T1000 (cell line): ENCODE measurements at places on chromosomes 5 and 9.

GRCh38 chr5:80067016-80067415 is 31.9 kb downstream of the THBS4 start:
- DNase-seq: no peak

GRCh38 chr9:134641173-134641989 is at the start of gene COL5A1:
TSS of gene COL5A1 (plus strand) at chr9:134641803. CDS start at chr9:134642188, 385 bp downstream.
- peak; percentile 89 for DNase-seq

- no peak for DNase-seq
Measured at GRCh38 chr9:125985142-125985997, 238.2 kb downstream of the PBX3 start.

DNA sequence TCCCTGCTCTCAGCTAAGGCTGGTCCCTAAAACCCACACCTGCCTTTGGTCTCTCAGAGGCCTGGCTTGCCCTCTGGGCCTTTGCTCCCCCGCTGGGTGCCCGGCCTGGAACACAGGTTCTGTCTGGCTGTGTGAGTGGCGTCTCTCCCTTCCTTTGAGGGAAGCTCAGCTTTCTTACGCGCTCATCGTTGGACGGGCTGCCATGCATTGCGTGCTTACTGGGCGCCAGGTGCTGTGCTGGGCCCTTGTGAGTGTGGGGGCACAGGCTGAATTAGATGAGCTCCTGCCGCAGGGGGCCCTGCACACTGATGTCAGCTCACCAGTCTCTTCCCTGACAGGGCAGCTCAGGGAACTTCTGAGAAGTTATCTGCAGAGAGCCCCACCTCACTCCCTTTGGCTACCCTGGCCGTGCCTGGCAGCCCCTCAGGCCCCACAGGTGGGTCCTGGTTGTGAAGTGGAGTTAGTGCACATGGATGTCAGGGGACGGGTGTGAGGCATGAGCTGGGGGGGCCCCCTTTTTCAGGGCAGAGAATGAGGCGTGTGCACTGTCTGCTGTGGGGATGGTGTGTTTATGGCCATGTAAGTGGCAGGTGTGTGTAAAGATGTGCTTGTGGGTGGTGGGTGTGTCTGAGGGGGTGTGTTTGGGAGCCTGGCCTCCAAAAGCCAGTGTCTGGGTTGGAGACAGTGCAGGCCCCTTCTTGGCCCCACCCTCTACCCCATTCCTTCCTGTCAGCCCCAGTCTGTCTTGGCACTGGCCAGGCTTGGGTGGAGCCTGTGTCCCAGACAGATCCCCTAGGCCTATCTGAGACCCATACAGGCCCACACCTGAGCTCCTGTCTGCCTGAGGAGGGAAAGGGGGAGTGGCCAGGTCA is 7.5 kb upstream of the RMND5B start:
- no peak for DNase-seq

GRCh38 chr9:111195766-111196165 is 134.3 kb downstream of the OR2K2 start:
- no peak for DNase-seq

GRCh38 chr9:92055624-92056023 is 59.6 kb downstream of the SPTLC1 start:
- DNase-seq: no peak

- no peak for DNase-seq
Measured at GRCh38 chr9:113152699-113153098, 1.9 kb downstream of the SLC31A2 start.

- DNase-seq: no peak
Measured at GRCh38 chr5:110852541-110852940, 113.7 kb downstream of the SLC25A46 start.

DNA sequence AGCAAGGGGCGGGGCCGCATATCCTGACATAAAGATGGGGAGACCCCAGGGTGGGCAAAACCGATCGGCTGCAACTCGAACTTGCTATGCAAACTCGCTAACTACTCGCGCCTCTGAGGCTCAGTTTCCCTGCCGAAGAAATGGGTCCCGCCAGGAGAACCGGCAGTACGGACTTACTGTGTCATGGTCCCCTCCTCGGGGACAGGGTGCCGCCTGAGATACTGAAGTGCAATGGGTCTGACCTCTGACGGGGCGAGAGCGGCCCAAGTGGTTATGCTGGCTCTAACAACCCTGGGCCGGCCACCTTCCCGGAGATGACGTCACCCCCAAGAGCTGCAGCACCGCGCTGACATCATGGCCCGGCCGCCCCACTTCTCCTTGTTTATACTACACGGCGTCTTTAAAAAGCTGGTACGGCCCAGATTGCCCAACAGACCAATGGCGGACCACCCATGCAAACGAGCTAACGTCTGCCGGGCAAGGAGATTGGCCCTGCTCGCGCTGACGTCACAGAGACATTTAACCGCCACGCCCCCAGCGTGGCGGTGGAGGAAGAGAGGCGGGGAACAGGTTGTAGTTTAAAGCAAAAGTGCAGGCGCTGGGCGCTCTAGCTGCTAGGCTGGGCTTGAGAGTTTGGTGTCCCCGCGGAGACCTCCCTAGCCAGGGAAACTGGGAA is 490 bp upstream of the RNF44 start:
- DNase-seq: peak; percentile 94

DNA sequence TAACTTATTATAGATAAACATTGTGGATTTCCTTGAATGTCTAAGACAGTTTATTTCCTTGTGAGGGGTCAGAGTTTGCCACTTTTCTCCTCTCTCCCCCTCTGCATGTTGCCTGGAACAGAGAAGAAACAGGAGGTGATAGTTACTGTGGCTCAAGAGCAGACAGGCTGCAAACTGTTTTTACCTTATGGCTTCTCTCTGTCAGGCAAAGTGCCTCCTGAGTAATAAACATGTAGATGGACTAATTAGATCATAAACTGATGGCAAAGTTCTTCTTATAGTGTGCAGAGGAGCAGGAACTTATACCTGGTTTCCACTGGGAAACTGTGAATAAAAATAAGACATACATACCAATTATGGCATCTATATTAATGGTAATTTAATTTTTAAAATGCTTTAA is 133.1 kb upstream of the CDH12 start:
- DNase-seq: no peak

DNA sequence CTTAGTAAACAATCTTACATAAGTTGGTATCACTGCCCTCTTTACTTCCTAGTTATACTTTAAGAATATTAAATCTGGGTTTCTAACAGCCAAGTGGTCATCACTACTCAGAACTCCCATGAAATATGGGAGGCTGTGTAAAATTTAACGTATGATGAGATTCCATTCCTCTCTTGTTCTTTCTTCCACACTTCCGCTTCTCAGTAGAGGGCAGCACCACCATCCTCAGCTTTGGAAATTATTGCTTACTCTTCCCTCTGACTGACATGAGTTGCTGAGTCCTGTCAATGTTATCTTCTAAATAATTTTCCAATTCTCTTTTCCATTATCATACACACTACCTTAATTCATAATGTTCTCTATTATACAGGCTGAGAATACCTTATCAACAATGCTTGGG is 194.0 kb downstream of the RFX3 start:
- DNase-seq: no peak

- DNase-seq: no peak
Measured at GRCh38 chr5:71714911-71715310, 4.2 kb upstream of the CARTPT start.

DNA sequence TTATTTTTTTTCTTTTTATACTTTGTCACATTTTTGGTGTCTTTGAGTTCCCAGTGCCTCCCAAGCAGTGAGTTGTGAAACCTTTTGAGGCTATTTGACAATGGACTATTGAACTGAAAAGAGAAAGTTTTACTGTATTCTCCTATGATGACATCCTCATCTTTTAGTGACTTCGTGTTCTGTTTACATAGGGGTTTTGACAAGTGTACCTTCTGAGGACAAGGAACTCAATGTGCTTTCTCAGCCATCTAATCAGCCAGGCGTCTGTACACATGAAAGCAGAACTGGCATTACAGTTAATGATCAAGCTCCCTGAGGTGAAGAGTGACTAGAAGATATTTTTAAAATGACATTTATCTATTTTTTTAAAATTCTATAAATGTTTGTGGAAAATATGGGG is 175.5 kb downstream of the ANXA1 start:
- no peak for DNase-seq

DNA sequence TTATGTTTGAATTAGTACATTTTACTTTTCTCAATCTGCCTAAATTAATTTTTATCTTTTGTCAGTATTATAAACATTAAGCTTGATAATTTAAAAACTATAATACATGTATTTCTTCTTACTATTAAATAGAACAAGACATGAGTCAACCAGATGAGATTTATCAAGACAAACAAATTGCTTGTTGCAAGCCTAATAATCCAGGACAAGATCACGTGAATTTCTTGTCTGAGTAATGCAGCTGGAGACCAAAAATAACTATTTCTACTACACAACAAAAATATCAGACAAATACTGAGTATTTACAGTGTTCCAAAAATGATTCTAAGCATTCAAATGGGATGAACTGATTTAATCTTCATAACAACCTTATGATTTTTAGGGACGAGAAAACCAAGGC is 339.1 kb upstream of the PRR16 start:
- DNase-seq: no peak

- no peak for DNase-seq
Measured at GRCh38 chr5:157088342-157088990, 20.4 kb downstream of the HAVCR2 start.

DNA sequence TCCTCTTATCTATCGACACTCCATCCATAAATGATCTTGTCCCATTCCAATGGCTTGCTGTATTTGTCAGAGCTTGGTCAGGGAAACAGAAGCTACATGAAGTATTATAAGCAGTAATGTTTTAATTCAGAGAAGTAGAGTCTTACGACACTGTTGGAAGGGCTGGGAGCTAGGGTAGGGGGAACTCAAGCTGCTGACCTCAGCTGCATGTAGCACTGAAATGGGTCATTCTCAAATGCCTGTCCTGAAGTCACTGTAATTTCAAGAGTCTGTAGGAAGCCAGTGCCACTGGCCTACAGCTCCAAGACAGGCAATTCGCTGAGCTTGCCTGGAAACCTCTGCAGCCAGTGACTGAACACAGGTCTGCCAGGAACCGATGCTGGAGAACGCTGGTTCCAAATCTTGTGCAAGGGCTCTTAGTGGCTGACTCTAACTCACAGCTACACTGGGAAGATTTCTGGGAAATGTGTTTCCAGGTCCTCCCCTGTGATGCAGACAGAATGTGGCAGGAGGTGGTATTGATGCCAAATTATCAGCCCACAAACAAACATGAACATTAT is 532.4 kb downstream of the CCDC171 start:
- DNase-seq: no peak

GRCh38 chr5:154648706-154649105 is 106.5 kb upstream of the LARP1 start:
- DNase-seq: no peak

DNA sequence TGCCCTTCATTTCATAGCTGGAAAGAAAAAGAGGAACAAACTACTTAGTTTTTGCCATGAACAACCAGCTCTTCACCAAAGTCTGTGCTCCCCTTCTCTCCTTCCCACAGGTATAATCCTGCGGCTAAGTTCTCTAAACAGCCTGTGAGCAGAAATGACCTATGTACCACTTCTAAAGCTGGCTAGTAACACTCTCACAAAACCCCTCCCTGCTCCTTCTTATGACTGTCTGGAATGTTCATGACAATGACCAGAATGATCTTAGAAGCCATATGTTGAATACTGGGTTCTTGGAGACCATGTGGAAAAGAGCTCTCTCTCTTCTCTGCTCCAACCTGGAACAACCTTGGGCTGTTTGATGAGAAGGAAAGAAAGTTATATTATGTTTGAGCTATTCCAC is 12.9 kb upstream of the AMACR start:
- DNase-seq: no peak

GRCh38 chr5:150579462-150580400 is 60.7 kb upstream of the SYNPO start:
- DNase-seq: no peak

- DNase-seq: no peak
Measured at GRCh38 chr5:175201393-175201792, 242.6 kb downstream of the DRD1 start.

DNA sequence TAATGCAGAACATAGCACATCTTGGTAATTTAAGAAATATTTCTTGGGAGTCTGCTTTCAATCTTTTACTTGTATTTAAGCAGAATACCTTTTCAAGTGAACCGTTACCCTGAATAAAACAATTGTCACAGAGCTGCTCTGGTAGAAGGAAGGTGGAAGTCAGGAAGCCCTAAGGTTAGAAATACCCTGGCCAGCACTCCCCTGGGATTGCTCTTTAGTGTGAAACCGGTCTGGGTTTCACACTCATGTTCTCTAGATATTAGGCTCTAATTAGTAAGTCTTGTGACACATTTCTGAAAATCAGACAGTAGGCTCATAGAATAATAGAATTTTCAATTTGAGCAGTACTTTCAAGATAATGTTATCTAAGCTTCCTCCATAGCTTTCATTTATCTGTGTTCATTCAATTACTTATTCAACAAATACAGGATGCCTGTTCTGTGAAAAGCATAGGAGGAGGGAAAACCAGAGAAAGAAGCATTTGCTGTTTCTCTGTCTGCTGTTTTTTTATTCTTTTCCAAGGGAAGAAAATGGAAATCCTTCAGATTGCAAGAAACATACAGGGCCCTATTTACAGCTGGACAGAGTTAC is 825.5 kb downstream of the TLR4 start:
- DNase-seq: no peak
